ENCODE measurements at places on chromosomes 5 and 9.
A peak's percentile ranks its signal among the peaks of the same experiment; 100 is the strongest.

DNA sequence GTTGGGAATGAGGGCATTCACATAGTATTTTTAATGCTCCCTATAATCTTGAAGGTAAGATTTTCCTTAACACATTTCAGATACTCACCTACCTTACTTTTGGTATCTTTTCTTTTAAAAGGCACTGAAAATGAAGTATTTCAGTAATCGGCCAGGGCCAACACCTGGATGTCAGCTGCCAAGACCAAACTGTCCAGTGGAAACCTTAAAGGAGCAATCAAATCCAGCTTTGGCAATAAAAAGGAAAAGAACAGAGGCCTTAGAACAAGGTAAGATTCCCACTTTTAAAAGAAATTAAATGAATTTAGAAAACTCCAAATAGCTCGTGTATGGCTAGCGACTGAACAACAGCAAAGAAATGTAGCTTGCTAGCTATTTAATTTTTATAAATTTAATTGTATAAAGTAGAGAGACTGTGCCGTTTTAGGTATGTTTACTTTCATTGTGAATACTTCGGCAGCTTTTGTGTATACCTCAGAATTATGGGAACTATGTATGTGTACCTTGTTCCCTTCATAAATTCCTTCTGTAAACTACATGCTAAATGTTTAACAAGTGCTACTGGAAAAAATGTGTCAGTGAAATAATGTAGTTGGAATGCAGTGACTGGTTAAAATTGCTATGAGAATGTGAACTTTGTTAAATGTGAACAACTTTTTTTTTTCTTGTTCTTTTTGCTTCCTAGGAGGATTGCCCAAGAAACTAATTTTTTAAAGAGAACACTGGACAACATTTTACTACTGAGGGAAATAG is 41.9 kb downstream of the CDK7 start:
- DNase-seq, result no peak

GRCh38 chr9:33329979-33330378 is 39.7 kb downstream of the NFX1 start:
- DNase-seq, result no peak

- DNase-seq, result no peak
Measured at GRCh38 chr5:67381236-67381880, 184.8 kb upstream of the CD180 start.

DNA sequence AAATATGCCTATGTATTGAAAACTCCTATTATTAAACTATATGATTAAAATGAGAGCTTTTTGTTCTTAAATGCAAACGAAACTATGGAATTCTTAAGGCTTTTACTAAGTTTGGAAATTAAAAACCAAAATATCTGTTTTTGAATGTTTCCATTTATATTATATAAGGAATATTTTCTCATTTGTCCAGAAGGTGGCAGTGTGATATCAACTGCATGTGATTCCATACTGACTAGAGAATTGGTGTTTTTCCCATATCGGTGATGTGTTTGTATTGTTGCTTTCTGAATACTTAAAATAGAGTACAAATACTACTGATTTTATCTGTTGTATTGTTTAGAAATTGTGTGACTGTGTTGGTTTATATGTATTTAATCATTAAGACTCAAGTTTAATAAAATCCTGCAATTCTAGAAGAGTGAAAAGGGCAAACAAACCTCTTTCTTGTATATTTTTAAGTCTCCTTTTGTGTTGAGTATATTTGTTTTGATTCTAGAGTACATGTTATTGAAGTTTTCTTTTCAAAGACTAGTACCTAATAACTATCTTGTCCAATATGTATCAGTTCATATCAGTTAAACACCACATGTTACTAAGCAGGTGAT is 320.8 kb downstream of the CCDC171 start:
- DNase-seq, result no peak

DNA sequence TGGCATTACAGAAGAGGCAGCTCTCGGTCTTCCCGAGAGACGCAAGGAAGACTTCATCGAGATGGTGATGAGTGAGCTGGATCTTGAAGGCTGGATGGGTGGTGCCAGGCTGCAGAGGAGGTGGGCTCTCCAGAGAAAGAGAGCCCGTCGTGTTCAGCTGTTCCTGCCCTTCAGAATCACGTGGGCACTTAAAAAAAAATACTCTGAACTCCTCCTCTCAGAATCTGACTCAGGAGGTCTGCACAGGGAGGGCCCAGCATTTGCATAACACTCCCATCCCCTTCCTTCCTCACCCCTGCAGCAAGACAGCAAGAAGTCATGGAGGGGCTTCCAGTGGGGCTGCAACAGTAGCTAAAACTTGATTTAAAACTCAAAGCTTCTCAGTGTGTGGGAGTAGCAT is 203.0 kb downstream of the ATPSCKMT start:
- DNase-seq, result no peak

GRCh38 chr5:72170101-72170500 is 62.8 kb downstream of the MAP1B start:
- no peak for DNase-seq

DNA sequence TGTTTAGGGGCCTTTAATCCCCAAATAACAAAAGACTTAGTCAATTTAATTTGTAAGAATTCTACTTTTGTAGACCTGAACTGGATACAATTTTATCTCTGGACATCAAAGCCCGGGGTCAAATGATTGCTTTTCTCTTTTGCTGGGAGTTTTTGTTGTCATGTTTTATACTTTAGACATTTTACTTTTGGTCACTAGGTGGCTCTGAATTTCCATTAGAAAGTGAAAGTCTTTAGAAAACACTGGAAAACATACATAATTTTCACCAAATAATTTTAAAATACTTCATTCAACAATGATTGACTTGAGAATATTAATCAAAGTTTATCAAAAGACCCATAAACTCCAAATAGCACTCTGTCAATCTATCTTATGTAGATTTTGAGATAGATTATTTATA is 2.8 kb upstream of the PCA3 start:
- no peak for DNase-seq

- DNase-seq, result no peak
Measured at GRCh38 chr9:116274293-116274692, 120.7 kb downstream of the PAPPA start.

DNA sequence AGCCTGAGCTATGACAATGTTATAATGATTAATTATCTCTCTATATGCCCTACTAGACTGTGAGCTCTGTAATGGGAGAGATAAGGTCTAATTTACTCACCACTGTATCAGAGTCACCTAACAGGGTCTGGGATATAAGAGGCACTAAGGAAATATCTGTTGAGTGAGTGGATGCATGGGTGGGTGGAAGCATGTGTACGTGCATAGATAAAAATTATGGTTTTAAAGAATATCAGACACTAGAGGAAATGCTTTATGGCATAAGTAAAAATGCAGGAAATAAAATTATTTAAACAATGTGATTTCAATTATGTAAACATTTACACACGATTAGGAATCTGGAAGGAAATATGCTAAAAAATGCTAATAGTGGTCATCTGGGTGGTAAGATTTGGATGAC is 137.8 kb downstream of the SPOCK1 start:
- DNase-seq, result no peak

- no peak for DNase-seq
Measured at GRCh38 chr5:98072921-98073320, 700.5 kb upstream of the RGMB start.

DNA sequence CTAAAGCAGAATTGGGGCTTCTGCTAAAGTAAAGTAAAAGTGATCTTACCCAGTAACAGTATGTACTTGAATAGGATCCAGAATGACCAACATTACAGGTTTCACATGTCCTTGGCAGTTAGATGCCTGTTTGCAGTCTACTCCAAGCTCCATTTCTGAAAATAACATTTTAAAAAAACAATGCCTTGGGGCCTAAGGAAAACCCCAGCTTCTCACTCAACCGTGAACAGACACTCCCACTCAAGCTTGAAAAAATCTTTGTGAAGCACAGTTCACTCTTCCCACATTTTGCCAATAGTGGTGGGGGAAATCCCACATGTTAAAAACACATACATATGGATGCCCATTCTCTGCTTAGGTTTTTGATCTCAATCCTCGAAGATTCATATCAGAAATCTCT is 304.1 kb downstream of the ARRDC3 start:
- no peak for DNase-seq

DNA sequence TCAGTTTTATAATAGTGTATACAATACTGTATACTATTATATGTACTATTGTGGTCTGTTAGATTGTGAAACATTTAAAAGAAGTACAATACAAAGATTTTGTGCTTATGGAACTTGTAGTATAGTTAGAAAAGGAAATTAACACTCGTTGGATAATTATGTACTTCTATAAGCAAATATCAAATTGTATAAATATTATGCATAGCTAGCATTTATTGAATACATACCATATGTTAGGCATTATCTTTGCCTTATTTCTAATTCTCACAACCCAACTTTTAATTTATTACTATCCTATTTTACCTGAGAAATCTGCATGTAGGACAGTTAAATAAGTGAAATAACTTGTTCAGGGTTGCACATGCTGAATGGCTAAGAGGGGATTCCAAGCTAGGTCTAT is 37.5 kb downstream of the RAB3C start:
- no peak for DNase-seq

GRCh38 chr9:126696401-126697145 is 82.8 kb downstream of the LMX1B start:
- DNase-seq, result no peak

- no peak for DNase-seq
Measured at GRCh38 chr5:52468976-52469375, 318.7 kb upstream of the ITGA1 start.

DNA sequence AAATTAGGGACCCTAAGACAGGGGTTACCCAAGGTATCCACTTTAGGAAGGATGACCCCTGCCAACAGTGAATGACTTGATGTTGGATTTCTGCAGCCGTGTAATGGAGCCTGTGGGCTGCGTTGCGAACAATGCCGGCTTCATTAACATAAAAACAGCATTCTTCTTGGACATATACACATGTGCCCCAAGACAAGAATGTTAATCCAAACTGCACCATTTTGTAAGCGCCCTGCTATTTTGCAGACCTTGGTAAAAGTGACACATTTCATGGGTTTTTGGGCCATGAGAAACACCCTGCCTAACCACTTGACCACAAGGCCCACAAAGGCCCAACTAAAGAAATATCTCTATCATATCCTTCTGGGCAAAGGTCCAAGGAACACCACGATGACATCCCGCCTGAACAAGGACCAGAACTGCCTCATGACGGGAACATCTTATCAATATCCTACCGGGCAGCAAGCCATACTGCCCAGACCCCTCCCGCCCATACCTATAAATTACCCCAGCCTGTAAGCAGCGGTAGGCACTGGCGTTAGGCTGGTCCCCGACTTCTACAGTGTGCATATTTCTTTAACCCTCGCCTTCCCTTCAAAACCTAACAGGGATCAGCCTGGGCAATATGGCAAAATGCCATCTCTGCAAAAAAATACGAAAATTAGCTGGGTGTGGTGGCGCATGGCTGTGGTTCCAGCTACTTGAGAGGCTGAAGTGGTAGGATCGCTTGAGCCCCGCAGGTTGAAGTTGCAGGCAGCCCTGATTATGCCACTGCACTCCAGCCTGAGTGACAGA is 9.7 kb upstream of the PDCD1LG2 start:
- no peak for DNase-seq

GRCh38 chr9:114484854-114485443 is 20.3 kb downstream of the WHRN start:
- DNase-seq, result no peak

DNA sequence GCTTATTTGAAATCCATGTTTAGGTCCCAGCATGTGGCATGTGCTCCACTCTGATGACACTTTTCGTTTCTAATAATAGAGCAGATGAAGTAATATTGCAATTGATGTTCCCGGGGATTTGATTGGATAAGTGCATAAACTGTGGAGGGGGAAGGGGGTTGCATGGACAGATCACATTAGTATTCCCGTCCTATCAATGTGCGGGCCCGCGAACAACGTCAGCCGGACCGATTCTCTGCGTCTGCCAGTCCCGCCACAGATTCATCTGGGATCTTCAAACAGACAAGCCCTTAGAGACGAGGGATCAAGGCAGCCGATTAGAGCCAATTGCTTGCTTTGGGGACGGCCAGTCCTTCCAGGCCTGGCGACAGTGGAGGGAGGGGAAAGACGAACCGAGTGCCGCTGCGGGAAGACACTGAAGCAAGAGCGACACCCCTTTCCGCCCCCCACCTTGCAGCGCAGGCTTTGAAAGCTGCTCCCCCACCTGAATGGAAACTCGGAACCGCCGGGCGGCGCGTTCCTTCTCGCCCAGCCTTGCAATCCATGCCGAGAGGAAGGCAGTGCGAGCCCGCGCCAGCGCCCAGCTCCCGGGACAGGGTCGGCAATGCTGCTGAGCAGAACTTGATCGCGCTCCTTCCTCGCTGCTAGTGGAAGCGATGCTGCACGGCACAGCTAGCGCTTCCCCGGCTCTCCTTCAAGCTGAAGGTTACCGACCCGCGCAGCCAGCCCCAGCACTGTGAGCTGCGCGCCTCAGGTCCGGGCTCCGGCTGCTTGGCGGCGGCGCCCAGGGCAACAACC is at the start of gene RGS7BP:
Gene RGS7BP (plus strand): TSS at position 247 of the 798 bp plus-strand sequence. CDS start 610 bp downstream, outside the sequence.
- DNase-seq, result peak; percentile 43

GRCh38 chr5:112348387-112348786 is 70.7 kb downstream of the EPB41L4A start:
- no peak for DNase-seq

GRCh38 chr5:140305471-140305870 is 2.6 kb upstream of the PFDN1 start:
- DNase-seq, result no peak

DNA sequence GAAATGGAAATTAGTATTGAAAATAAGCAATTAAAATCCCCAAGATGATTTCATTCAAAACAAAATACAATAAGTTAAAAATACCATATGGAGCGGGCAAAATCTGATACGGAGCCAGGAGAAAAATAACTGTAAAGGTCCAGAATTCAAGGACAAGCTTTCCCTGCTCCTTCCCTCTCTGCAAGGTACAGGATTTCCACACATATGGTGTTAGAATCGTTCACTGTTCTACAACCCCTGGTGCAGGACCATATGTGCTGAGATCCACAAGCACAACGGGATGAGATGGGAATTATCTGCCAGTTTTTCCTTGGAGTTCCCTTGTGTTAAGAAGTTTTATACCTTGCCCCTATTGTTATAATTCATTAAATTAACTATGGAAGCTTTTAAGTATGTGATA is 94.7 kb upstream of the DMAC1 start:
- no peak for DNase-seq

DNA sequence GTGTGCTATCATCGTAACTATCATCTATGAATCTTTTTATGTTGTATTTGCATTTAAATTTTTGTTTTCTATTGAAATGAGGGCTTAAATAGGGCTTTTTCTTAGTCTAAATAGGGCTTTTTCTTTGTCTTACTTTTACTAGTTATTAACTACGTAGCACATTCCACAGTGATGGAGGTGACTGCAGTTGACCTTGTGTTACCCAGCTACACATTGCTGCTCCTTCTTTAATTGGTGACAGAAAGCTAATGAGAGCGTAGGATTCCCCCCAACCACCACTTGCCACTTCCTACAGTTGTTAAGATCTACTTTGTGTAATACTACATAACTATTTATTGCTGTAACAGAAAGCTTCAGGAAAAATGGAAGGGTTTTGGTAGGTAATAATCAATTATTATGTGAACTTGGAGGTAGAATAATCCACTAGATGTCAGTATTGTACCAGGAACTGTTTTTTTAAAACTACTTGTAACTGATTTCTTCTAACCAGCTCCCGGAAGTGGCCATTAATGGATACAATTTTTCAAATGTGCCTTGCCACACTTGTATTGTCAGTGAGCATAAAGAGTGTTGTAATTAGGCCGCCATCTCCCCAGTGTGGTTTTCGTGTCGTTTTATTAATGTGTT is 18.0 kb downstream of the MTRR start:
- no peak for DNase-seq

Data from nucleus accumbens (tissue), 56 donors.